CD4-positive, CD25-positive, alpha-beta regulatory T cell (primary cell): ENCODE measurements at places on chromosomes 4 and X. TPM values are rescaled to one million over a fixed set of nuclear protein-coding genes. Genes with fewer than 3 reads are reported as not detected.

Gene DRD5
- not detected for polyA plus RNA-seq

Gene PAGE1
- polyA plus RNA-seq, result not detected

Gene STPG2
- polyA plus RNA-seq, result not detected

Gene DACH2
- polyA plus RNA-seq, result not detected

Gene MBTPS2
- polyA plus RNA-seq, result 6.0 TPM

Gene CT47B1
- polyA plus RNA-seq, result not detected

DNA sequence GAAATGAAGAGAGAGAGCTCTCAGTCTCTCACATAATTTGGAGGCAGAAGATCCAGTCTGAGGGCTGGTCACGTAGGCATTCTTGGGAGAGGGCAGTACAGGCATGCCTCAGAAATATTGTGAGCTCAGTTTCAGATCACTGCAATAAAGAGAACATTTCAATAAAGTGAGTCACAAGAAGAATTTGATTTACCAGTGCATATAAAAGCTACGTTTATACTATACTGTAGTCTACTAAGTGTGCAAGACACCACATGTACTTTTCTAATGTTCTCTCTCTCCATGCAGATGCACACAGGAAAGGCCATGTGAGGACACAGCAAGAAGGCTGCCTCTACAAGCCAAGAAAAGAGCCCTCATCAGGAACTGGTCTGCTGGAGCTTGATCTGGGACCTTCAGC, 583.5 kb upstream of the FAT1 start:
- no peak for DNase-seq

GRCh38 chr4:128461291-128462102, 173.9 kb upstream of the PGRMC2 start:
- DNase-seq, result no peak

DNA sequence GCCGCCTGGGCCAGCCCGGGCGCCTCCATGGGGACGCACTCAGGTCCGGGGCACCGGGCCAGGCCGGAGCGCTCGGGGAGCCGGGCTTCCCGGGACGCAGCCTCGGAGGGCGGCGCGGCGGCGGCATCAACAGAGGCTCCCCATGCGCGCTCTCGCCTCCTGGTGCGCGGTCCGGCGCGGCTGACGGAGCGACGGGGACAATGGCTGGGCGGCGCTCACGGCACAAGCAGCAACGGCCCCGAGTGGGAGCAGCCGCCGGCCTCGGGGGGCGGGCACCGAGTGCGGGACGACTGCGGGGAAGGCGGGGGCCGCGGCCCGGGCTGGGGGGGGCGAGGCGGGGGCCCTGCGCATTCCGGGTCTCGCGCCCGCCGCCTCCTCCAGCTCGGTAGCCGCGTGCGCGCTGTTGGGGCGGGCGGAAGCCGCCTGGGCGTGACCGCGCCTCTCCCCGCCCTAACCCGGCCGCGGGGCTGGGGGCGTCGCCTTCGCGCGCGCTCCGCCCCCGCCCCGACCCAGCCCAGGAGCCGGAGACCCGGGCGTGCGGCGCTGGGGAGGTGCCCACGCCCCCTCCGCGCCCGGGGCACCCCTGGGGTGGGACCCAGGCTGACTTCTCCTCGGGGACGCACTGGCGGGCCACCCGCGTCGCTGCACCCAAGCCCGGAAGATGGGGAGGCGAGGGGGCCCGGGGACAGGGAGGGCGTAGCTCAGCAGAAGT, at the start of gene PRKX:
Gene PRKX, minus strand, starts transcription at position 425 of the 712 bp plus-strand sequence. Its CDS starts 396 bp downstream, at position 29.
- DNase-seq, result peak; percentile 84

GRCh38 chrX:4994855-4995254, 1233.8 kb downstream of the NLGN4X start:
- DNase-seq, result no peak

DNA sequence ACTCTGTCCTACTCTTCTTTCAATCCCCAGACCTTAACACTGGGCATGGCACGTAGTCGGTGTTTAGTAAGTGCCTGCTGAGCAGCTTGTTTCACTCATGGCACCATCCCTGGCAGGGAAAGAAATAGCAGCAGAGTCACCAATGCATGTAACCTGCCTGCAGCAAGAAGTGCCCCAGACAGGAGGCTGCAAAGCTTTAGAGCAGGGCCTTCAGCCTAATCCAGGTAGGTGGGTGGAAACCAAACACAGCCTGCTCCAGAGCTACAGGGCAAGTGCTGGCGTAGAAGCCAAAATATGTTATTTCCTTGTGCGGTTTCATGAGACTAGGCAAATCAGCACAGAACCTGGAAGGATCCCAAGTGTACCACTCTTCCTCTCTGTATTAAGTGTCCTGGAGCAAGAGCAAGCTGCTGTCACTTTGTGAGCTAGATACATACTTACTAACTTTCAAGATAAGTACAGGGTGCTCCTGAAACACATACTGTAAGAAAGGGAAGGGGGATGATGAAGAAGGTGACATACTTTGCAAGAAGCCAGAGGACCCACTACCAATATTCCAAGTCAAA, 5.5 kb downstream of the PROM1 start:
- DNase-seq, result no peak

DNA sequence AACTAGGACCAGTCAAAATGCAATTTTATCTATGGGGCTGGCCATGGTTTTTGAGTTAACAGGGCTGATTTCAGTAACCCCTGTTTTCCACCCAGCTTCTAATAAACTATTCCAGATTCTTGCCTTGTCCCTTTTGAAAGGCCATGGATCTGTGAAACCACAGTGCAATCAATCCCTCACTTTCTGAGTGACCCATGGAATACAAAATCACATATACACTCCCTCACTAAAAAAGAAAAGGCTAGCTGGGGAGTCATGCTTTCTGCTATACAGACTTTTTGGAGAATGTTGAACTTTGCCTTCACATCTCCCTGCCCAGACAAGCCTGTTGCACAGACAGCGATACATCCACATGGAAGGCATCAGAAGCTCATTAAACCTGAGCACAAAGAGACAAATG, 47.9 kb downstream of the MAD2L1 start:
- no peak for DNase-seq

- DNase-seq, result no peak
Measured at GRCh38 chr4:26375551-26375950, 54.7 kb downstream of the RBPJ start.

DNA sequence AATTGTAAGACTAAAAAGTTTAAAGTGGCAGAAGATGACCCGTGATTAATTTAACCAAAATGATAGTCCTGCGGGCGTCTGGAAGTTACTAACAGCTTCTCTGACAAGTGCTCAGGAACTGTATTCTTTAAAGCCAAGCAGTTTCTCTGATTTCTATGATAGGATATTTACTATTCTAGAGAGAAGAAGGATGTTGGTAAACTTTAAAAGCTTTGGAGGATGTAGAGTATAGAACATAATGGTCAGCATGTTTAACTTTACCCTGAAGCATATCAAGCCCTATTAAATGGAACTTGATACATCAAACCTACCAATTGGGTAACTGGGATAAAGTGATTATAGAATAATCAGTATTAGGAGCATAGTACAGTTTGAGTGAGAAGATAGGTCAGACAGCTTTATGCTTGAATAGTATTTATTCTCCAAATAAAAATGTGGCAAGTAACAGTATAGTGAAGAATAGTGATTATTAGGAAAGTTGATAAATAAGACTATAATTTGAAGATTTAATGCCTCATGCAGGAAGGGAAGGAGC, 1.8 kb downstream of the STIM2 start:
- DNase-seq, result no peak
